ENCODE measurements at places on chromosomes 11 and 22. TPM values are rescaled to one million over a fixed set of nuclear protein-coding genes. Genes with fewer than 3 reads are reported as not detected.
A peak's percentile ranks its signal among the peaks of the same experiment; 100 is the strongest.

GRCh38 chr11:111000400-111001080, 245.0 kb upstream of the POU2AF2 start:
- no peak for DNase-seq

DNA sequence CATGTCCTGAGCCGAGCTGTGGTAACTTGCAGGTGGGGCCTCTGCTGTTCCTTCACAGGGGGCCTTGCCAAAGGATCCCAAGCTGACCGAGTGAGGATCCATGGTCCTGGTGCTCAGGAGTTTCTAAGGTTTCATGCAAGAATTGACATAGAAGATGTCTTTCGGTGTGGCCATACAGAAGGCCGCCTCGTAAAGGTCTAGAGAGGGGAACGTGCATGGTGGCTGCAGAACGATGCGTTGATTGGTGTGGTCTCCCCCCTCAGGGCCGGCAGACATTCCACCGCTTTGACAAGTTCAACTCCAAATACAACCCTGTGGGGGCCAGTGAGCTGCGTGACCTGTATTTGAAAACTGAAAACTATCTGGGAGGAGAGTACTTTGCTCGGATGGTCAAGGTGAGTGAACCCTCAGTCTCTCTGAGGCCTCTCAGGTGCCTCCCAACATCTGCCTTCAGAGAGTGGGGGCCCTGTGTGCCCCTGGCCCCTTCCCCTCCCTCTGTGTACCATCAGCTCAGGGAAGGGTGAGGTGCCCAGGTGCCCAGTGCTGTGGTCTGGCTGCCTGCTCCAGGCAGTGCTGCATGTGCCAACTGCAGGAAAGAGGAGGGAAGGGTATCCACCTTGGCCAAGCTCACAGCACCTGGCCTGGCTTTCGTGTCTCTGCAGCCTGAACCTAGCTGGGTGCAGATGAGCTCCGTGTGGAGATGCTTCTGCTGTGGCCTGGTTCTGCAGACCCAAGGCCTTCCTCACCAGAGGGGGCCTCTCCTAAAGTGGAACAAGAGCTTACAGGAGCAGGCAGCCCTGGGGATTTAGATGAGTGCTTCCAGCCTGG, 39.8 kb downstream of the AMPD3 start:
- DNase-seq: no peak

RRP7A gene
- total RNA-seq: 37.8 TPM

CDC42BPG gene
- 0.30 TPM for total RNA-seq

OR4C5 gene
- not detected for total RNA-seq

GRCh38 chr11:79794484-79795393, 353.9 kb upstream of the TENM4 start:
- DNase-seq: no peak

DNA sequence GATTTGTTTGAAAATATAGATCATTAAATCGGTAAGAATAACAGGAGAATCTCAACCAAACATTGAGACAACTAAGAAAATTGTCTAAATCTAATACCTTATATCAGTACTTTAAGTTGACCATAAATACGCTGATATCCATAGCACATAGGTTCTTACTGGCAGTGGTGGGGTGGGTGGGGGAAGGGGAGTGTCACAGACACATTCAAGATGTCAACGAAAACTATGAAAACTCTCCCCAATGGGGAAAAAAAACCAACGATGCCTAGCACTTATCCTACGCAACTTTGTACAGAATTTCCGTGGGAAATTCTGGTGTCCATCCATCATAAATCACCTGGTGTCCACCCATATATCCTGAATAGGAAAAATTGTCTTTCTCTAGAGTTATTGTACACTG, 6.2 kb downstream of the GRAP2 start:
- no peak for DNase-seq

KRTAP5-10 gene
- total RNA-seq: not detected

DNA sequence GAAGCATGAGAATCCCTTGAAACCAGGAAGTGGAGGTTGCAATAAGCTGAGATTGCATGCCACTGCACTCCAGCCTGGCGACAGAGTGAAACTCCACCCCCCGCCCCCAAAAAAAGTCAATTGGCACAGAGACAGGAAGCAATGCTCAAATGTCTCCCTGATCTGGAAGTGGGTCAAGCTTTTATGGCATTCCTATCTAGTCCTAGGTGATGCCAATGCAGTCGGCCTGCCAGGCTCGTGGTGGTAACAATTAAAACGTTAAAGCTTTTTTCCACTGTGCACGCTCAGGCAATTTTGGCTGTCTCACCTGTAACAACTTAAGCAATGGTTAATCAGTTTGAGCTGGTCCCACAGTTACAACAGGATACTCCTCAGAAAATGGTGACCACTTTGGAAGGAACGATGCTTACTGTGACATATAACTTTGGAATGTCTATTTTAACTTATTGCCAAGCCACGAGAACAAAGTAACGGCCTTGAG, 18.9 kb upstream of the PISD start:
- DNase-seq: no peak

RIN1 gene
- total RNA-seq: 14.1 TPM

DNA sequence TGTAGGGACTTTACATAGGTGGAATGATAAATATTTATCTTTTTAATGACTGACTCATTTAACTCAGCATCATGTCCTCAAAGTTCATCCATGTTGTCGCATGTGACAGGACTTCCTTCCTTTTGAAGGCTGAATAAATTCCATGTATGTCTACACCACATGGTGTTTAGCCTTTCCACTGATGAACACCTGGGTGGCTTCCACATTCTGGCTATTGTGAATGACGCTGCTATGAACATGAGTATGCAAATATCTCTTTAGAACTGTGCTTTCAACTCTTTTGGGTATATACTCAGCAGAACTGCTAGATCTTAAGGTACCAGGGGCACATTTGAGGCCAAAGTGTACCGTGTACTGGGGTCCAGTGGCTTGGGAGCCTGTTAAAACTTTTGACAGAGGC, 24.1 kb downstream of the LARGE1 start:
- DNase-seq: no peak

GRCh38 chr11:14902650-14903350, 10.8 kb upstream of the CYP2R1 start:
- no peak for DNase-seq

GRCh38 chr22:45582236-45582954, 79.7 kb downstream of the FBLN1 start:
- DNase-seq: no peak

DNA sequence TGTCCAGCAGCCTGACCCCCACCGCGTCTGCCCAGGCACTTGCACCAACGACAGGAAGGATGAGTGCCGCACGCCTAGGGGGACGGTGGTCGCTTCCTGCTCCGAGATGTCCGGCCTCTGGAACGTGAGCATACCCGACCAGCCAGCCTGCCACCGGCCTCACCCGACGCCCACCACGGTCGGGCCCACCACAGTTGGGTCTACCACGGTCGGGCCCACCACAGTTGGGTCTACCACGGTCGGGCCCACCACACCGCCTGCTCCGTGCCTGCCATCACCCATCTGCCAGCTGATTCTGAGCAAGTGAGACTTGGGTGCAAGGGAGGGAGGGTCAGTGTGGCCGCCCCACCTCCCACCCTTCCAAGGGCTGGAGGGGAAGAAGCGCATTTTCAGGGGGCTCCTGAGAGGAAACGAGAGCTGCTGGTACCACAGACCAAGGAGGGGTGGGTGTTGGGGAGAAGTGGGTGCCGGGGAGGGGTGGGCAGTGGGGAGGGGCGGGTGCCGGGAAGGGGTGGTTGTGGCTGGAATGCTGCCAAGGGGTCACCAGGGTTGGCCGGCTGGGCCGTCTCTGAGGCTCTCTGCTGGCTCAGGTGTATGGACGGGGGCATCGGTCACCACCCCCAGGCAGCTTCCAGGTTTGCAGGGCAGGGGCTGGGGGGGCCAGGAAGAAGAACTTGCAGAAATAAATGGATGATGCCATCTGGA, 27.7 kb upstream of the MUC5B start:
- DNase-seq: no peak

KLHL35 gene
- total RNA-seq: 6.7 TPM

EPS8L2 gene
- 31.4 TPM for total RNA-seq

- DNase-seq: no peak
Observed at GRCh38 chr22:40889116-40889515, 27.2 kb upstream of the DNAJB7 start.

- peak; percentile 84 for DNase-seq
Observed at GRCh38 chr11:61567286-61568061, 13.4 kb downstream of the SYT7 start.

C1QTNF4 gene
- 11.2 TPM for total RNA-seq

- no peak for DNase-seq
Observed at GRCh38 chr22:37007651-37008050, 11.6 kb downstream of the TST start.

- no peak for DNase-seq
Observed at GRCh38 chr22:34427841-34428240, 507.6 kb upstream of the LARGE1 start.

DNA sequence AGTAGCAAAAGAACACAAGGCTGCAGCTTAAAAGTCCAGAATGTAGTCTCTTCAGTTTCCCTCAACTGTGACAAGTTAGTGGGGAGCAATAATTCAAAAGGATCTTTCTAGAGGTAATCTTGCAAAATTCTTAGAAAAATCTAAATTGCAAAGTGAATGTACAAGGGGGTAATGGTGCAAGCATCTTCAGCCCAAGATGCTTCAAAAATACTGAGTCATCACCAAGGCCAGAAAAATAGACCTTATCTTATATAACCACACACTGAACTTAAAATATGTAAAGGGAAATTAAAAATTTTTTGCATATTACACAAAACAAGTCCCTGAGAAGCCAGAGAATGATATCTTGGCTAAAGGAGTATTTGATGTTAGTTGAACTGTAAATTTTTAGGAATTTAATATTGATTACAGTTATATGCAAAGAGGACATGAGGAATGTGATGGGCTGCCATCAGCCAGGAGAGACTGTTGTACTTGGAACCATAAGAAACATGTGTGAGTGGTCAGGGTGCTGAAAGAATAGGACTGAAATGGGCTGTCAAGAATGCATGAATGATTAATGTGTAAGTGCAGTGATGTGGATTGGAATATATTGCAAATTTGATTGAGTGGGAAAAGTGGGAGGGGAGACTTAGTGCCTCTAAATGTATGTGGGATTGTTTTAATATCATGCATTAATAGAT, 85.7 kb upstream of the LIN7C start:
- no peak for DNase-seq

DNA sequence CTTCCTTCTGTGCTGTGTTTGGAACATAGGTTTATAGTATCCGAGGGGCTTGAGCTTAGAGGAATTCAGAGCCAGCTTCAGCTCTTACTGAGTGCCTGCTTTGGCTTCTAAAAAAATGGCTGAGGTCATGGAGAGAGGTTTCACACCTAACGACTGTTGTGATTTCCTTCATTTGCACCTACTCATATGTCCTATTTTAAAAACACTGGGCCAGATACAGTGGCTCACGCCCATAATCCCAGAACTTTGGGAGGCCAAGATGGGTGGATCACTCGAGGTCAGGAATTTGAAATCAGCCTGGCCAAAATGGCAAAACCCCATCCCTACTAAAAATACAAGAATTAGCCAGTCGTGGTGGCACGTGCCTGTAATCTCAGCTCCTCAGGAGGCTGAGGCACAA, 38.3 kb upstream of the SYT13 start:
- DNase-seq: no peak
